ENCODE measurements at places on chromosomes 7 and 10.

DNA sequence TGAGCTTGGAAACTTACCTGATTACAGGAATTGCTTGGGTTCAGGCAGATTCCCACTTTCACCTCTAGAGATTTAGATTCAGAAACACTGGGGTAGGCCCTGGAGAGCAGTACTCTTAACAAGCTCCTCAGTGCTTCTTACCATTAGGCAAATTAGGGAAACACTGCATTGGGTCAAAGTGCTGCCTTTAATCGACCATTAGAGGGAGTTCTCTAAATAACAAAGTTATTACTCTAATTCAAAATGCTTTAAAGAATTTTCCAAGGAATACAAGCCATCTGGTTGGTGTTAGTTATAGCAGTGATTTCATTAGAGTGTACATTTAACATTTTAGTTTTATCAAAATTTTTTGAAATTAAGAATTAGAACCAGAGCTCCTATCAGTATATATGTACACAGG, 324.5 kb downstream of the GFRA1 start:
- peak; percentile 8 for DNase-seq

- DNase-seq: no peak
Observed at GRCh38 chr7:95688931-95689495, 83.3 kb upstream of the DYNC1I1 start.

DNA sequence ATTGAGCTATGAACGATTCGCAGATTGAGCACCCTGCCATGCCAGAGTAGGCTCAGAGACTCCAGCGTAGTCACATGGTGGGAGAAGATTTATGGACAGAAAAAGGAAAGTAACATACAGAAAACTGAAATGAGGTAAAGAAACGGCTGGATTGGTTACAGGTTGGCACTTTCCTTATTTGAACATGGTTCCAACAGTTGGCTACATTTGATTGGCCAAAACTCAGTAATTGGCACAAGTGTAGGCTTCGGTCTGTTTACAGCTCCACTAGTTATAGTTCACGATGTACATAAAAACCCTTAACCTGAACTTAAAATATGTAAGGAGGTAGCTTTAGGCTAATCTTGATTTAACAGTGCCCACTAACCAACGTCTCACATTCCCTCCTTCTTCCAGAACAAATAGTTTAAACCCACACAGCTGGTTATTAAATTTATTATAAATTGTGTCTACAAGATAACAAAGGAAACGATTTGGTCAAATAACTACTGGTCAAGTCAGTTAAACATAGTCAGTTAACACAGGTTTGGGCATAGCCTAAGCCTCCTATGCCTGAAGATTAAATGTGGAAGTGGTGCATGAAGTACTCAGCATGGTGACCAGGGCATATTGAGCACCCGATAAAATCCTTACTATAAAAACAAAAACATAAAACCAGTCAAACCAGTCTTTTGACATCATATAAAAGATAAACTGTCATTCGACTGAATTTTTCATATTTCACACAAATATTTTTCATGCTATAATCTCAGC, 17.9 kb upstream of the MTERF1 start:
- no peak for DNase-seq

- no peak for DNase-seq
Observed at GRCh38 chr7:40541336-40541735, 406.5 kb downstream of the SUGCT start.

- no peak for DNase-seq
Observed at GRCh38 chr10:13587391-13587790, 626 bp downstream of the PRPF18 start.

DNA sequence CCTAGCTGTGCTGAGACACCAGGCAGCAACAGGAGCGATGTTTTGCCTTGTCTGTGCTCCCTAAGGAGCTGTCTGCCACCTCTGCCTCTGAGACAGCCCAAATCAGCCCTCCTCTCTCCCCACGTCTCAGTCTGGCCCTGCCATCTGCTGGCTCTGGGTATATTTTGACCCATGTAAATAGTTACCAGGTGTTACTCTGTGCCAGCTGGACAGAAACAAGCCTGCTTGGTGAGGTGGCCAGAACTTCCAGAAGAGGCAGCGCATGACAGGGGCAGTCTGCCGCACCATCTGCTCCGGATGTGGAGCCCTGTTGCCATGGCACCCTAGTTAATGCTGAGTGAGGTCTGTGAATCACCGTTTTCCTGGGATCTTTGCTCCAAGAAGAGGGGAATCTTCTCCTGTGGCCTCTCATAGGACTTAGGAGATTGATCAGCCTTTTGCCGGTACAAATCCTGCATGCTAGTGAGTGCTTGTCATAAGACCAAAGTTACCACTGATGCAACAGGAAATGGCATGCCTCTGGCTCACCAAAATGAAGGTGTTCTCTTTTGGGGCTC, 31.8 kb downstream of the GSTO2 start:
- DNase-seq: no peak

GRCh38 chr10:106043863-106044262, 1120.6 kb downstream of the SORCS1 start:
- no peak for DNase-seq

DNA sequence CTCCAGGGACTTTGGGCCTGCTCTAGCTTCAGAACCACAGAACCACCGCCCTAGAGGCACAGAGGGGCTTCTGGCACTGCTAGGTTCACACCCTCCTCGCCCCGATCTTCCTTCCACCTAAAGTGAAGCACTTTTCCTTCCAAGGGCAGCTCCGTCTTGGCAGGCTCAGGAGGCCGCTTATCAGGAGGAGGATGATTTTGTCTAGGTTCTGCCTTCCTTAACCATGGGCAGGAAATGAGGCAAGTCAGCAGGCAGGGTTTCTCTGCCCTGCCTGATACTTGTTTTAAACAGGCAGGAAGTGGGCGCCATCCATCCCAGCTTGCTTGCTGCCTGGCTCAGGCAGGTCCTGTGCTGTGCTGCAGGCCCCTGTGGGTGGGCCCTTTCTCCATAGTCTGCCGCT, 8.3 kb upstream of the ATP6V0E2 start:
- no peak for DNase-seq

DNA sequence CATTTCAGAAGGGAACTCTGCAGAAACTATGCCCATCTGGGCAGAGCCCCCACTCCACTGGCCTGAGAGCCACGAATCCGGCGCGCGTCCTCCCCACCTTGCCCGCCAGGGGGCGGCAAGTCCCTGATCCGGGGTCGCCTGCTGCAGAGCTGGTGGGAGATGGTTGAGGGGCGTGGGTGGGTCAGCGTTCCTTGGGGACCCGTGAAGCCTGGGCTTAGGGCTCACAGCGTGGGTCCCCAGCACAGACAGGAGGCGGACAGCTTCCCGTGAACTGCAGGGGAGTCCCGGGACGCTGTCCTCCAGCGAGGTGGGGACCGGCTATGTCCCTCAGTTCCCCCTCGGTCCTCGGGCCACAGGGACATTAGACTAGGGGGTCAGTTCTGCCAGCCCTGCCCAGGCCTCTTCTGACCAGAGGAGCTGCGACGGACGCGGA, 585 bp upstream of the POP7 start:
- peak; percentile 62 for DNase-seq

- DNase-seq: no peak
Observed at GRCh38 chr7:79730971-79731370, 277.5 kb upstream of the MAGI2 start.

DNA sequence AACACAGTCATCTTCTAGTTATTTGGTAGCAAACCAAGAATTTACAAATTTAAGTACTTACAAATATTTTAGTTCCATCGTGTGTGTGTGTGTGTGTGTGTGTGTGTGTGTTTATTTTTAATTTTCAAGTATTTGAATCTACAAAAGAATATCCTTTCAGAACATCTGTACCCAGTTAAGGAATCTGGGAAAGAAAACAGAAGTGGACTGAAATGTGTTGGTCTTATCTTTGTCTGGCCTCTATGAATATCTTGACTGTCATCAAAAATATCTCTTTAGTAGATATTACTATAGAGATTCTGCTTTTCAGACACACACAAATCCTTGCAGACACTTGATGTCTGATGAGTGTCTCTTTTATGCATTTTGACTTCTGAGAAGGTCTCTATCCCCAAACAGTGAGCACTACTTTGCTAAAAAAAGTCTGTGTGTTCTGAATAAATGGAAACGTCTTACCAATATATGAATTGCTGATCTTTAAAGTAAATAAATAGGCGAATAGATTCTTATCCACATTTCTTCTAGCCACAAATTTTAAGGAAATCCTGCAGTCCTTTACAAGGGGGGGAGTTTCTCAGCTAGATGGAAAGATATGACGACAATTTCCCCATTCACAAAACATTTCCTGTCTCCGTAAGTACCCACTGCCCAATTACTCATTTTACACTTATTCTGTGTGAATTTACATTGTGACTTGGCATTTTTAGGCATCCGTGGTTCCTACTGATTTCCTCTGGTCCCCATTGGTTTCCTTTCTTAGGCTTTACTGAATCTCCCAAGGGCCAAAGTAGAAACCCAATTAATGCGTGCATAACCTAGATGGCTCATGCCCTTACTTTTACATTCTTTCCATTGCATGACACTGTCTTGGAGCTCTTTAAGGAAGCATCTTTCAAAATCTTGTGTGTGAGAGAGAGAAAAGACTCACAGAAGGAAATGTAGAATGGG, 36.0 kb downstream of the NRCAM start:
- no peak for DNase-seq

DNA sequence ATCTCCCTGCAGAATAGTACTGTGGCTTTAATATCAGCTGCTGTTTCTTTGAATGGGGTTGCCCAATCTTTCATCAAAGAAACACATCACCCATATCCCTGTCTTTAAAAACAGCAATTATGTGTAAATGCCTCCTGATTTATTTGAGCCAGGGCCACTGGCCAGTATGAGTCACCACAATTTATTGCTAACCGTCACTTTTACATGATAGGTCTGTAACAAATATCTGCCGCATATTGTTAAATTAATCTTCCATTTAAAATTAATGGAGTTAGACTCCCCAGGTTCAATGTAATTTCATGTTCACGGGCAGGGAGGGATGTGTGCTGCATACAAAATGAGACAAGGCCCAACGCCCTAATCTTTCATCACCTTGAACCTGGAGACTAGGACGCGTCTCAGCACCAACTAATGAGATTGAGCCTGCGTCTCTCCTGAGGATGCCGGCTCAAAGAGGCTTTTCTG, 673.4 kb downstream of the AUTS2 start:
- no peak for DNase-seq

GRCh38 chr10:51421853-51422252, 277.5 kb downstream of the CSTF2T start:
- DNase-seq: no peak

DNA sequence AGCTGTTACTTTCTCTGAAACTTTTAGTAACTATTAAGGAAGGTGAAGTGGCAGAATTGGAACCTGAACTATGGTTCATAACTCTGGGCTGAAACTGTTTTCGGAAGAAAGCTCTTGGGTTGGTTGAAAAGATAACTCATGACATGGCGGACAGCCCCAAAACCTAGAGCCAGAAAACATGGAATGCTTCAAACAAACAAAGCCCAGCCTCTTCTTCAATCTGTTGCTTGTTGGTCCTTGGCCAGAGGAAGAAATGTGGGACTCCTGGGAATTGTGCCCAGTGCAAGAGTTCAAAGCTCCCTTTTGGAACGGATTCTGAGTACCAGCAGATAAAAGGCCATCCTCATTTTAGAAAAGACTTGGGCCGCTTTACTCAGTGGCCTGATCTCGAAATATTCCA, 52.9 kb upstream of the CACNB2 start:
- DNase-seq: no peak

GRCh38 chr7:92242972-92243371, 2.7 kb downstream of the KRIT1 start:
- no peak for DNase-seq

DNA sequence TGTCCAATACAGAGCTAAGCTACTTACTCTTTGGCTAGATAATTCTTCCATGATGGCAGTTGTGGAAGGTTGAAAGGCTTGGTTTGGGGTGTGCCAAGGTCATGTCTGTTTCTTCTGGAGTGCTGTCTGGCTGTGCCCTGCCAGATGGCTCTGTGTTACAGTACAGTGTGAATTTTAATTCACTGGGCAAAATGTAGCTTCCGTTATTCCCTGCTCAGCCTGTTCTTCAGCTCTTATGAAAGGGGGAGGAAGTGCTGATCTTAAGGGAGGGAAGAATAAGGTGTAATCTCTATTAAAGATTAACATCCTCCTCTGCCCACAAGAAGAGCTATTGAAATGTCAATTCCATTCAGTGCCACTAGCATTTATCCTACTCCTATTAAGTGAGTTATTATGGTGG, 52.2 kb downstream of the SND1 start:
- DNase-seq: no peak

DNA sequence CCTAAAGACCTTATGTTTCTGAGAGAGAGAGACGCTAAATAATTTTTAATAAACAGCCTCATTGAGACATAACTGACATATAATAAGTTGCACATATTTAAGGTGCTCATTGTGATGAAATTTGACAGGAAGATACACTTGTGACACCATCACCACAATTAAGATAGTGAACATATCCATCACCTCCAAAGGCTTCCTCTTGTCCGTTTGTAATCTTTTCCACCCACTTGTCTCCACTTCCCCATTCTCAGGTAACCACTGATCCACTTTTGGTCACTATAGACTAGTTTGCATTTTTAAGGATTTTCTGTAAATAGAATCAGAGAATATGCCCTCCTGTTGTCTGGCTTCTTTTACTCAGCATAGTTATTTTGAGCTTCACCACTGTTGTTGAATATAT, 195.1 kb upstream of the WDR11 start:
- DNase-seq: no peak

DNA sequence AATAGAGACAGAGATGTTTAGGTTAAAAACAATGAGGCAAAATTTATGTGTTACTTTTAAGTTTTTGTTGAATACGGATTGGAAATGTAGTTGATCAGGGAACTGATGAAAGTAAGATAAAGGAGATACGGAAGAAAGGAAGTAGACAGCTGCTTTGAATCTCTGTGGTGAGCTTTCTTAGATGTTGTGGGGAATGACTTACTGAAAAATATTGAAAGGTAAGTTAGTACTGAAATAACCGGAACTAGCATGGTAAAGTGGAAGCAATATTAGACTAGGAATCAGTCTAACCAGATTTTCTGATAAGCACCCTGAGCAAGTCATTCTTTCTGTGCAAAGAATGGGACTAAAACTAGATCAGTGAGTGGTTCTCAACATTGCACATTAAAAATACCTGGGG, 34.8 kb downstream of the LUC7L2 start:
- no peak for DNase-seq

DNA sequence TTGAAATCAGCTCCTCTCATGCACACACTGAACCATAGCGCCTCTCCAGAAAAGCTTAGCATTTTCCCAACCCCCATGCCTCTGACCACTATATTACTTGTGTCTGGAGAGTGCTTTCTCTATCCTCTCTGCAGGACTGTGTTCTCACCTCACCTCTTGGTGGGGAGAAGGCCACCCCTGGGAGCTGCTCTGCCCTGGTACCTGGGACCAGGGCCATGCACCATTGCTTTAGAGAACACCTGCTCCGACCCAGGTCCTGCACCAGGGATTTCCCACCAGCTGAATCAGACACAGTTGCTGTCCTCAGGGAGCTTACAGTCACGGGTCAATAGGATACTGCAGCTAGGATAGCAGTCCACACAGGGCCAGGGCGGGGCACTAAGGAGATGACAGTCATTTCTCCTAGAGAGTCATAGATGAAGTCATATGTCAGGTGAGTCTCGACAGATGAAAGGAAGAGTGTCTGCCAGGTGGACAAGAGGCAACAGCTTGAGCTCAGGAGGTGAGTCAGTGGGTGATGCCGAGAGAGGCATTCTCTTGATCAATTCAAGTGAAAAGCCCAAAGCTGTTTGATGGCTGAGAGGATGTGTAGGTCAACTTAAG, 619 bp upstream of the LMTK2 start:
- no peak for DNase-seq

GRCh38 chr7:73340514-73340913, 12.6 kb downstream of the FKBP6 start:
- no peak for DNase-seq
